Epithelial cell of proximal tubule (primary cell): ENCODE measurements at places on chromosomes 5 and 9. TPM values are rescaled to one million over a fixed set of nuclear protein-coding genes. Genes with fewer than 3 reads are reported as not detected.

The ROR2 gene
- 0.58 and 3.1 TPM in 2 replicates for total RNA-seq

The ERCC8 gene
- total RNA-seq: 10.3 and 16.6 TPM in 2 replicates

The CD72 gene
- 0.51 and 1.2 TPM in 2 replicates for total RNA-seq

The GNG10 gene
- 74.3 and 87.8 TPM in 2 replicates for total RNA-seq

The TMEM252 gene
- not detected in 2 replicates for total RNA-seq

The UNC13B gene
- total RNA-seq: 19.1 and 19.6 TPM in 2 replicates

The ORM1 gene
- not detected in 2 replicates for total RNA-seq
